ENCODE measurements at places on chromosomes 6 and 20.

- no peak for DNase-seq
These were observed 19.0 kb downstream of the VAPB start for GRCh38 chr20:58407966-58408557.

- no peak for DNase-seq
These were observed 77.8 kb downstream of the ATG5 start for GRCh38 chr6:106247733-106248132.

- no peak for DNase-seq
These were observed 18.8 kb downstream of the ALDH5A1 start for GRCh38 chr6:24513602-24514001.

GRCh38 chr6:155985660-155986138 lies 530.1 kb upstream of the NOX3 start:
- DNase-seq: no peak

- no peak for DNase-seq
These were observed 506 bp downstream of the RGS17 start for GRCh38 chr6:153130515-153131036.

DNA sequence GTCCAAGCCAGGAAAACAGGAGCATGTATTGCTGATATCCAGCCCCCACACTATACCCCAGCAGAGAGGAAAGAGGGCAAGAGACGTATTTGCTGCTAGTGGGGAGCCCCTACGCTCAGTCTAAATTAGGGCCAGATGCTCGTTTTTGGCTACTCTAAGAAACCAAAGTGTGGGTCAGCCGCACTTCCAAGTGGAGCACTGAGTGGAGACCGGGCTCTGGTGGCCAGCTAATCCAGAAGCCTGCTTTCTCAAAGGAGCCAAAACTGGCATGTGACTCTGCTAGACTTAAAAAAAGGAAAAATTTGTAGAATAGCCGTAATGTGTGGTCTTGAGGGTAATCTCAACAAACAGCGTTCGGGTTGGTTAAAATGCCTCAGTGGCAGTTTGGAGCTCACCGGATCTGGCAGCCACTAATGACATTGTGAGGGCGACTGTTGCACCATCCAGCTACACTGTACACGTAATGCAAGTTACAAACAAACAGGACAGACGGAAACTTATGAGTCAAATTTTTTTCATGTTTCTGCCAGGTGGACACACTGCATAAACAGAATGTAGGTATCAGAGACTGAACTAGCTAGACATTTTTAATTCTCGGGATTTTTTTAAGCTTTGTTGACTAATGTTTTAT lies 230.9 kb downstream of the FOXC1 start:
- no peak for DNase-seq

- no peak for DNase-seq
These were observed 9.4 kb upstream of the HLA-DQA1 start for GRCh38 chr6:32627831-32628230.

GRCh38 chr6:81636930-81637568 lies 115.4 kb downstream of the TENT5A start:
- no peak for DNase-seq

- DNase-seq: no peak
These were observed 12.7 kb downstream of the PKHD1 start for GRCh38 chr6:52074716-52075115.

DNA sequence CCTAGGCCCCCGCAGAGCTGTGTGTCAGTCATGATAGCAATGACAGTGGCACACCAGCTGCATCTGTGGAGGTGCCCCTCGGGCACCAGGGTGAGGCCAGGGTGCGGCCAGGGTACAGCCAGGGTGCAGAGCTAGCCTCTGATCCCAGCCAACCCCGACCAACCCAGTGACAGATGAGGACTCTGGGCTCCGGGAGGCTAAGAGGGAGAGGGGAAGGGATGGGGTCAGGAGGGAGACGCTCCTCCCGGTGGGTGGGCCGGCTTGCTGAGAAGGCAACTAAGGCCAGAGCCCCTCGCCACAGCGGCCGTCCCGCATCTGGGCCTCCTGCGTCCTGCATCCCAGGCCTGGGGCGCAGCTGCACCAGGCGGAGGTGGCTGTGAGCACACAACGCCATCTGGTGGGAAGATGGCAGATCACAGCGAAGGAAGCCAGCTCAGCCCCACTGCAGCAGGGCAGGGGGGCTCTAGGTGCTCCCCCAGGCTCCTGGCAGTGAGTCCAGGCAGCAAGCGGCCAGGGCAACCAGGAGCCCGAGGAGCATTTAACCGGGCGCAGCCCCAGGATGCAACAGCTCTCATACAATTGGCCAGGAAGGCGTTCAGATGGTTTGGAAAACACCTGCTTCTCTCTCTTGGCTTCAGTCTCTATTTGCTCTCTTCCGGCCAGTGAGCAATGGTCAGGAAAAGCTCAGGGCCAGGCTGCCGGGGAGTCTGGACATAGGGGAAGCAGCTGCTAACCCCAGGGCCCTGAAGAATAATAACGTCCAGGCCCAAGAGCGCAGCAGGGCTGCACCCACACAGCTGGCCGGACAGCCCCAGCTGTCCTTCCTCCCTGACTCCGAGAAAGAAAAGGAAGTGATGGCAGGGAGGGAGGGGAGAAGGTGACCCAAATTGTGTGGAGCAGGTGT lies 169.4 kb downstream of the TAF4 start:
- DNase-seq: no peak

- DNase-seq: no peak
These were observed 359.9 kb upstream of the EPHA7 start for GRCh38 chr6:93779086-93779841.

GRCh38 chr6:167054987-167055386 lies 55.8 kb downstream of the CEP43 start:
- DNase-seq: no peak

DNA sequence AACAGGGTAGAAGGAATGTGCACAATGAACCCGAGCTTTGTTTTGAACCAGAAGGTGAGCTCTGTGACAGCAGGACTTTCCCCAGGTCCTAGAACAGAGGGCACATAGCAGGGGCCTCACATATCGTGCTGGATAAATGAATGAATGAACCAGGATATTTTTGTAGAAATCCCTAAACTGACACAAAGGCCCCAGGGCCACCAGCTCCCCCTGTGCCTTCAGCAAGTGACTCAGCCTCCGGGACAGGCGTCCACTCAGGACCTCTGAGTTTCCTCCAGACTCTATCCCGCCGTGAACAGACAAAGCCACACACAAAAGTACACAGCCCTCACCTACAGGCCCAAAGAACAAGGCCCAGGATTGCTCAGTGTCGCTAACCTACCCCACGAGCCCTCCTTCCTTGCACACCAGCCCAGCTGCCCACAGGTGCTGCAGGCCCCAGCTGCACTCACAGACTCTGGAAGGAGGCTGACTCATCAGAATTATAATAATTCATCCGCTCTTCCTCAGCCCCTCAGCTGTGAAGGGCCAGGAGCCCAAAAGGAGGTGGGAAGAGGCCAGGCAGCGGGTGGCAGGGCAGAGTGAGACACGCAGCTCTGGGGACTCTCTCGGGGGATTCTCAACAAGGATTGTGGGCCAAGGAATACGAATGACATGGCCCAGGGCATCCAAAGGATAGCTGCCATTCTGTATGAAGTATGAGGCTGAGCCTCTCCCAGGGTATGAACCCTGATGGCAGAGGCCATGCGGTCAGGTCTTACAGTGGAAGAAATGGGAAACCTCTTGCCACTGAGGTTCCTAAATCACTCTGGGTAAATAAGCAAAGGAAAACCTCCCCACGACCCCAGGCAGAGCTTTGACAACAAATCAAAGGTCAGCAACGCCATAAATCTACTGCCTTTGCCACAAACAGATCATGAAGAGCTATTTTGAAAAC lies 40.9 kb downstream of the SUMO4 start:
- no peak for DNase-seq

- DNase-seq: no peak
These were observed 113.6 kb upstream of the CCDC28A start for GRCh38 chr6:138659998-138660397.

GRCh38 chr6:37319156-37319555 lies 34.6 kb upstream of the RNF8 start:
- DNase-seq: no peak
